ENCODE measurements at places on chromosomes 3 and 15.
A peak's percentile ranks its signal among the peaks of the same experiment; 100 is the strongest.

- no peak overlapping the region for H3K4me3 ChIP-seq
- ATAC-seq, result no peak
- no peaks in the 10 kb centered on the region for H3K27me3 ChIP-seq
- H3K4me1 ChIP-seq, result peaks cover 8% of the 10 kb centered on the region
- H3K36me3 ChIP-seq, result peaks cover 87% of the 10 kb centered on the region
Measured at GRCh38 chr15:90912770-90913075, 9.6 kb downstream of the MAN2A2 start.

- H3K27me3 ChIP-seq, result peaks cover 16% of the 10 kb centered on the region
- peak; percentile 64 for ATAC-seq
- H3K36me3 ChIP-seq, result no peaks in the 10 kb centered on the region
- peak overlapping the region; percentile 74 for H3K27ac ChIP-seq
Measured at GRCh38 chr15:70140543-70141375, 43.0 kb upstream of the TLE3 start.

DNA sequence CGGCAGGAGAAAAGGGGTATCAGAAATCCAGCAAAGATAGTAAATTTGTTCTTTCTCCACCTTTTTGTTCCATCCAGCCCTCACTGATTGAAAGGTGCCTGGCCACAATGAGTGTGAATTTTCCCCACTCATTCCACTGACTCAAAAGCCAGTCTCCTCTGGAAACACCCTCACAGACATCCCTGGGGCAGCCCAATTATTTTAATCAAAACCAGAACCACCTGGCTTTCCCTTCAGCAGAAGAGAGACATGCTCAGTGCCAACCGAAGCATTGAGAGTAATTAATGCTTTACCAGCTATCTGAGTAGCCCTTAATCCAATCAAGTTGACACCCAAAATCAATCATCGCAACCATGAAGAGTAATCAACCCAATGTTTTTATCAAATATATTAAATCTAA lies 1129.6 kb upstream of the GBE1 start:
- no peaks in the 10 kb centered on the region for H3K27me3 ChIP-seq
- H3K27ac ChIP-seq, result no peak overlapping the region
- no peak for ATAC-seq
- H3K4me3 ChIP-seq, result no peak overlapping the region

DNA sequence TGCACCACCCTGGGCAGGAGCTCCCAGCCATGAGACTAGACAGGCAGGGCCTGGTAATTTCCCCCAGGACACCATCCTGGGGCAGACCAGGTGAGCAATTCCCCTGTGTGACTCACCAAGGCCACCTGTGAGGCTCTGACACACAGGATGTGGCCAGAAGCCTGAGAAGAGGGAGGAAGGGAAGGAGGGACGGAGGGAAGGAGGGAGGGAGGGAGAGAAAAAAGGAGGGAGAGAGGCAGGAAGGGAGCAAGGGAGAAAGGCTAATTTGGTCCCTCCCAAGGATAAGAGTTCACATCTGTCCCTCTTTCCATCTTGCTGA lies 25.9 kb downstream of the WNT7A start:
- H3K4me3 ChIP-seq, result no peak overlapping the region
- no peaks in the 10 kb centered on the region for H3K36me3 ChIP-seq
- H3K27ac ChIP-seq, result no peak overlapping the region
- H3K27me3 ChIP-seq, result peaks cover 55% of the 10 kb centered on the region

- peaks cover 4% of the 10 kb centered on the region for H3K27me3 ChIP-seq
- H3K4me1 ChIP-seq, result no peaks in the 10 kb centered on the region
- no peak overlapping the region for H3K27ac ChIP-seq
- no peak for ATAC-seq
Measured at GRCh38 chr3:30098243-30098642, 508.2 kb upstream of the TGFBR2 start.

Measured in stimulated activated memory B cell treated with anti-CD40 and anti-IgM and Interleukin-4, amounts not matched to agents 10 μg/mL and 1 μg/mL and 100 μg/mL, for 72 hours (primary cell).